ENCODE measurements at places on chromosomes 12 and 14.
A peak's percentile ranks its signal among the peaks of the same experiment; 100 is the strongest.

DNA sequence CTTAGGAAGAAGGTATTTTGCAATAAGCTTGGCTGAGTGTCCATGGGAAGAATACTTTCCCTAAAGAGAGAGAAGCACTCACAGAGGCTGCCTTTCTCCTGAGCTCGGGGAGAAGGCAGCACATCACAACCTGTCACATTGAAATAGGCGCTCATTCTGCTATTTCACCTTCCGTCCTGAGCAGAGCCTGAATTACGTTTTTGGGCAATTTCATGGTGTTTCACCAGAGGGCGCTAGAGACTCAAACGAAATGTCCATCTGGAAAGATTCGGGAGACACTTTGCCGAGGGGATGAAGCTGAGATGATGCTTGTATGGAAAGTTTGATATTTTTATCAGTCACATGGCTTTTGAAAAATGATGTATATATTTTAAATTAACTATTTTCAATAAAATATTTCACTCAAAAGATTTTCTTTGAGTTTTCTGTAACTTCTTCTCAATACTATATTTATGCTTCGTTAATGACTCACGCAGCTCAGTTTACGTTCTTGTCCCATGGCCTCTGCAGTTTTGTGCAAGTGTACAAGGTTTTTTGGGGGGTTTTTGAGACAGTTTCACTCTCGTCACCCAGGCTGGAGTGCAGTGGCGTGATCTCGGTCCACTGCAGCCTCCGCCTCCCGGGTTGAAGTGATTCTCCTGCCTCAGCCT, 17.4 kb upstream of the B4GALNT3 start:
- DNase-seq = peak; percentile 26

DNA sequence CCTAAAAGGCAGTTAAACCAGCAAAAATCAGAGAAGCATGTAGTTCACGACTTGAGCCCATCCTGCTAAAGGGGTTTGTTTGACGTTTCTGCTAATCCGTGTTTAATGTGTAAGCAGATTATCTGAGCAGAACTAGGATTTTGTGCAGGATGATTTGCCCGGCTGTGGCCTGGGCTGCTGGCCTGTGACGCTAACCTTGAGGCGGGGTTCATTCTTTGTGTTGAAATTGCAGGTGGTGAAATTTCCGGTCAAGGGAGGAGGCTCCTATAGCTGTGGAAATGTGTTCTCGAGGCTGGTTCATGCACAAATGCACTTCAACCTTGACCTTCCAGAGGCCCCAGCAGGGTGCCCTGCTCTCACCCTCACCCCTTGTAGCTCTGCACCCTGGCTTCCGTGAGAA, 63.7 kb downstream of the SLC24A4 start:
- DNase-seq = no peak

DNA sequence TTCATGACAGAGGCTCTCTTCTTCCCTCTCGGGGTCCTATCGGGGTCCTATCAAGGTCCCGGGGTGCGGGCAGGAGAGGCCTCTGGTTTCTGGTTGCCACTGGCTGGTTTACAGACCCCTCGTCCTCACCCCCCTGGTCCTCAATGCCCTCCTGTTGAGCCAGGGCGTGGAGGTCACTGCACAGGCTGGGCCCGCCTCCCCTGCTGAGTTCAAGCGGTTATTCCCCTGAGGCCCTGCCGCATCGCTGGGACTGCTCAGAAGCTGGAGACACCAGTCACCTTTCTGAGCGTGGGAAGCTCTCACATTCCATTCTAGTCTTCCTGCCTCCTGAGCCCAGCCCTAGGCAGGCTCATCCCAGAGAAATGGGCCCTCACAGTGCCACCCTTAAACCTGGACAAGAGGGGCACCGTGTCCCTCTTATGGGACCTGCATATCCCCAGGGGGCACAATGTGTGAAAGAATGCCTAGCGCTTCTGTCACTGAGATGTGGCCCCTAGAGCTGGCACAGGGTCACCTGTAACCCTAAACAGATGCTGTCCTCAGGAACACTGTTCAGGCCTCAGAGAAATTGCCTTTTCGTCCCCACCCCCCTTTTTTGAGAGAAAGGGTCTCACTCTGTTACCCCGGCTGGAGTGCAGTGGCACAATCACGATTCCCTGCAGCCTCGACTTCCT, 177.7 kb upstream of the RGS6 start:
- DNase-seq = no peak

DNA sequence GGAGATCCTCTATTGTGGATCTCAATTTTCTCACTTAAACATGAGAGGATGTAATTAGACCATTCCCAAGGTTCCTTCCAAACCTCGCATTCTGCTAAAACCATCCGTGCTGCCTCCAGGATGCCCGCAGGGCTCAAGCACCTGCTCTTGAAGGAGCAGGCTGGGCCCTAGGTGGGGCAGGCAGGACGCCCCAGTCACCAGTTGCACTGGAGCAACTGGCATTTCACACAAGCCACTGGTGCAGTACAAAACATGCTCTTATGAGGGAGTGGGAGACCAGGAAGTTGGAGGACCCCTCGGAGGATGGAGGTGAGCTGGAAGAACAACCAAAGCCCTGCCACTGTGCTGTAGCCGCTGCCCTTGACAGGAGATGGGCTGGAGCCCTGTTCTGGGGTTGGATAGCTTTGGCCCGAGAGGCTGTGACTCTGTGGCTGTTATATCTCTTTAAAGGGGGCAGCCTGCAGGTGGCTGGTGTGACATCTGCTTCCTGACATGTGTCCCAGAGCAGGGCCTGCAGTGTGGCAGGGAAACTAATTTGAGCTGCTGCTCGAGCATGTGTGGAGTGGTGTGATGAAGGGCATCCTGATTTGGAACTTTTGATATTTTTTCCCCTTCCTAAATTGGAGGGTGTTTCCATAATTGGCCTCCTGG, 122.2 kb downstream of the CRACR2A start:
- DNase-seq = no peak

- no peak for DNase-seq
These were observed 973.3 kb downstream of the BCL11B start for GRCh38 chr14:98298481-98299244.

DNA sequence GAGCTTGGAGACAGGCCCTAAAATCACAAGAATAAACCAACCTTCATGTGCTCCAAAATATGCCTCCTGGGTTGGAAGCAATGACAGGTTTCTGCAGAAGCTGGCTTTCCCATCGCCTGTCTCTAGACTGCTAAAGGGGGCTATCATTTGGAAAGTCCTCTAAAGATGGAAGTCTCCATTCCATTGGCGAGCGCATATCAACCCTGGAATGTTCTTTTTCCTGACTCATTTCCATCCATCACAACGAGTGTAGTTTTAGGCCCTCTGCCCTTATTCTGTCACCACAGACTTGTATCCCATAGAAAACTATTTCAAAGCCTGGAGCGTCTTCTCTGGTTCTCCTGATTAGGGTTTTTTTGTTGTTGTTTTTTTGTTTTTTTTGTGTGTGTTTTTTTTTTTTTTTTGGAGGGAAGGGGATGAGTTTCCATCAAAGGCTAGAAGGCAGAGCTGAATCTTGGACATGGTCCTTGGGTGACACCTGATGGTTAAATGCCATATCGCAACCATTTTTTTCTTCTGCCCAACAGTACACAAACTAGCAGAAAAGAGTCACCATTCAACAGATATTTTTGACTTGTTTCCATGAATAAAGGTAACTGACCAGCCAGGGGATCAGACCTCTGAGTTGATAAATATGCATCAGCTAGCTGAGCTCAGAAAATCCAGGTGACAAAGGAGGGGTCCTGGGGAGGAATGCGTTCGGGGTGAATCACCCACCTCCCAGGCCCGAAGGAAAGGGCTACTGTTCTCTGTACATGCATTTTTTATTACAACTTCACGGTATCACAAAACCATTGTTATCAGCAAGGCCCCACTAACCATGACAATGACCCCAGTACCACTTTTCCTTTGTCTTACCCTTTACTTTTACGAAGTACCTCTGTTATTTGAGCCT, 40.5 kb downstream of the KCNA5 start:
- DNase-seq = peak; percentile 17

- no peak for DNase-seq
These were observed 58.4 kb downstream of the IGF1 start for GRCh38 chr12:102421802-102422583.

DNA sequence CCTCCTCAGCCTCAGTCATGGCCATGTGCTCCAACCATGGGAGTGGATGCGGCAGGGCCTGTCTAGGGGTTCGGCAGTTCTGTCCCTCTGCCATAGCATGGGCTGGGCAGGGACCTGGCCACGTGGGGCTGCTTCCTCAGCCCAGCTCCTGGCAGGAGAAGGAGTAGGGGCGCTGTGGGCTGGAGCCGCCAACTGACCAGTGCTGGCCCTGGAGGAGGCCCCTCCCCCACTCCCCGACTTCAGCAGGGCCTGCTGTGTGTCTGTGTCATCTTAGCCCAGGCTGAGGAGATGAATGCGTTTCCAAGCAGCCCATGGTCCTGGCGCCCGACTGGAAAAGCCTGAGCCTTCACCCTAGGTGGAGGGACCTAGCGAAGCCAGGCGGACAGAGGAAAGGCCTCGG, 2.7 kb upstream of the PACS2 start:
- DNase-seq = no peak

DNA sequence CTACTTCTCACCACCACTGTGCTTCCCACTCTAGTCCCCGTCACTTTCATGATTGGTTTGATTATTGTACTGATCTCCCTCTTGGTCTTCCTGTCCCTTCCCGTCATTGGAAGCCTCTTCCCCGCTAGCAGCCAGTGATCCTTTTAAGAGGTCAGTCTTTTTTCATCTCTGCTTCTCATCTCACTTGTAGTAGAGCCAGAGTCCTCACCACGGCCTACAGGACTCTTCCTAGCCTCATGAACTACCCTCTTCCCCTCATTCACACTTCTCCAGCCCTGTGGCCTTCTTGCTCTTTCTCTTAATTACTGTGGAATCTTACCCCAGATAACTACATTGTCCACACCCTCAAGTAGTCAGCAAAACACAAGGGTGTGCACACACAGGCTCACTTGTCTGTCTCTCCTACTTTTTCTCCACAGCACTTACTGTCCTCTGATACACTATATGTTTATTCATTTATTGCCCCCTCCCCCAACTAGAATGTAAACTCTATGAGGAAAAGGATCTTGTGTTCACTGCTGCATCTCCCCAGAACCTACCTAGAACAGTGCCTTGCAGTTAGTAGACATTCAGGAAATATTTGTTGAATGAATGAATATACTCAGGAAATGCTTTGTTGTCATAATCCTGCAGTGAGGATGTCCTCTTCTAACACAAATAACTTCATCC, 66.3 kb downstream of the CKB start:
- no peak for DNase-seq

- DNase-seq = no peak
These were observed 185.1 kb downstream of the C12orf42 start for GRCh38 chr12:103310546-103311270.

GRCh38 chr14:31057701-31058364, 31.7 kb upstream of the STRN3 start:
- DNase-seq = no peak

- DNase-seq = peak; percentile 15
These were observed 122.9 kb upstream of the TMEM132D start for GRCh38 chr12:130026608-130027176.

DNA sequence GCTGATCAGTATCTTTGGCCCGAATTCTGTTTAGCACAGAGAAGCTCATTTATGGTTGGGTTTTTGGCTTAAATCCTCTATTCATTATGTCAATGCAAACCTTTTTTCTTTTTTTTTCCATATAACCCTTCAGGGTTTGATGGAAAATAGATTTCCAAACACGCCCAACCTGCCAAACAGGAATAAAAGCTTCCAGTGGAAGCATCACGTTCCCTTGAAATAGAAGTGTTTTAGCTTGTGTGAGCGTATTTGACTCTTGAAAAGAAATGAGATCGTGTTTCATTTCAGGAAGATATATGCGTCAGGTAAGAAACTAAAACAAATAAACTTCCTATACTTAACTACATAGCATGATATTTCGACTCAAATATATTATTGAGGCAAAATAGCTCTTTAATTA, at the start of gene PIK3C2G:
TSS of gene PIK3C2G (plus strand) at position 246 of the 400 bp plus-strand sequence. CDS start 20,564 bp downstream, outside the sequence.
- no peak for DNase-seq

DNA sequence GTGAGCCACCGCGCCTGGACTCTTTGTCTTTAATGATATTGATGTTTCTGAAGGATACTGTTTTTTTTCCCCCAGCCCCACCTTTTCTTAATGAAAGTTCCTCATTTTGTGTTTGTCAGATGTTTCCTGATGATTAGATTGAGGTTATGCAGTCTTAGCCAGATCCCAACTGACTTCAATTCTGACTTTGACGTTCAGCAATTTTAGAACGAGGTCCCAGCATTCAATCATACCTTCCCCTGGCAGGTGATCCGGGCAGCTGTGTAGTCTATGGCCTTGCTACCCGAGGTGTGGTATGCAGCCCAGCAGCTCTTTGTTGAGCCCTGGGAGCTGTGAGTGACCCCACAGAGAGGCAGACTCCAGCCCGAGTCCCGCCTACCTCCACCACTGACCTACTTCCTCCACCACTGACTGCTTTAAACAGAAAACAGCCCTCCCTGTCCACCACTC, 82.7 kb downstream of the LGMN start:
- peak; percentile 79 for DNase-seq

- no peak for DNase-seq
These were observed 144.6 kb downstream of the ETV6 start for GRCh38 chr12:11793921-11794710.

GRCh38 chr12:28237423-28237822, 47.2 kb downstream of the CCDC91 start:
- no peak for DNase-seq

DNA sequence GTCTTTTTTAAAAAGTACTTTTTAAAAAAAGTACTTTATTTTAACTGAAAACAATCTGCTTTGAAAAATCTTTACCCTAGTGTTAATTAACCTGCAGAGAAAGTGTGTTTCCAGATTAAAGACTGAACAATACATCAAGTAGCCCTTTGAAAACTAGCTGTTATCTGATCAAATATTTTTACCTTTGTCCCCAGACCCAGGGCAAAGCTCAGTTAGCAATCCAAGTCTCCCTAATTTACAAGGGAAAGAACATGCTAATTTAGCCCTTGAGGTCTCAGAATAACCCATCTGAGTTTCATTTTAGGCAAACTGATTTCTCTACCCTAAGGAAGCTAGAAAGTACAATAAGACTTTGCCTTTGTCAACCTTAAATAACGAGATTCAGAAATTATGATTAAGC, 91.2 kb downstream of the PPM1H start:
- no peak for DNase-seq

- no peak for DNase-seq
These were observed 531.7 kb upstream of the FLRT2 start for GRCh38 chr14:84998216-84998615.

DNA sequence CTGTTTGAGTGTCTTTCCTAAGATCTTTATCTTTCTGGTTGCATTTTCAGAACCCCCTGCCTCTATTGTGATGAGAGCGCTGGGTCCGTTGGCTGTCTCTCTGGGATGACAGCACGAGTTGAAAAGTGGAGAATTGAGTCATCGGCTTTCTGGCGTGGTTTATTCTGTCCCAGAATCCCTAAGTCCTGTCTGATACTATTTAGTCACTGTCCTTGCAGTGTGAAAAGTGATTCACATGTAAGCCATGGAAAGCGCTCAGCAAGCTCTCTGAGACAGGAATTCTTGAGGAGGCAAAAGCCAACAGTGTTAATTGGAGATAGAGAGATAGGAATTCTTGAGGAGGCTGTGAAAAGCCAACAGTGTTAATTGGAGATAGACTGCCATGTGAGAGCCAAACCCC, 121.7 kb downstream of the CHST11 start:
- DNase-seq = no peak

All from AML-193 (cell line).